ENCODE measurements at places on chromosomes 6 and 20. TPM values are rescaled to one million over a fixed set of nuclear protein-coding genes. Genes with fewer than 3 reads are reported as not detected.

GRCh38 chr6:122423734-122424133 lies 24.3 kb downstream of the HSF2 start:
- no peak for DNase-seq

Gene NCOA5
- 32.8 TPM for total RNA-seq

DNA sequence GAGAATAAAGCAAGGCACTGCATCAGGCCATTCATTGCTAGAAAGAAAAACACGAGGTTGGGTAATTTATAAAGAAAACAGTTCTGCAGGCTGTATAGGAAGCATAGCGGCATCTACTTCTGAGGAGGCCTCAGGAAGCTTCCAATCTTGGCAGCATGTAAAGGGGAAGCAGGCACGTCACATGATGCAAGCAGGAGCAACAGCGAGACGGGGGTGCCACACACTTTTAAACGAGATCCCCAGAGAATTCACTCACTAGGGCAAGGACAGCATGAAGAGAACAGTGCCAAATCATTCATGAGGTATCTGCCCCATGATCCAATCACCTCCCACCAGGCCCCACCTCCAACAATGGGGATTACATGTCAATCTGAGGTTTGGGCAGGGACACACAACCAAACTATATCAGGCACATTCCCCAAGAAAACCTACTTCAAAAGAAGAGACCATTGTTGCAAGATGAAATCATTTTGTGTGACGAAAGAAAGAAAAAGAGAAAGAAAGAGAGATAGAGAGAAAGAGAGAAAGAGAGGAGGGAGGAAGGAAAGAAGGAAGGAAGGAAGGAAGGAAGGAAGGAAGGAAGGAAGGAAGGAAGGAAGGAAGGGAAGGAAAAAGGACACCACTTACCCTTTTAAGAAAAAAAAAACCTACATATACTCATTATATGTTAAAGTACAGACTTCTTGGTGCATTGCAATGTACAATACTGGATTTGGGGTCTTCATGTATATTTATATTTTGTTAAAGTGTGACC lies 95.9 kb upstream of the PLEKHG1 start:
- DNase-seq, result no peak

Gene PRL
- total RNA-seq, result not detected

- no peak for DNase-seq
These were observed 65.5 kb downstream of the ARID1B start for GRCh38 chr6:156842598-156843250.

Gene HLA-DRA
- total RNA-seq, result 25.8 TPM

- no peak for DNase-seq
These were observed 39.6 kb upstream of the NOX3 start for GRCh38 chr6:155495011-155495768.

All from activated naive CD8-positive, alpha-beta T cell treated with anti-CD3 and anti-CD28 coated beads, Interleukin-2, amount 10 ng/mL, durations not matched to agents 7 days and 5 days (primary cell).